ENCODE measurements at places on chromosomes 2 and 18.

GRCh38 chr2:1553671-1554295 is 140.5 kb downstream of the TPO start:
- DNase-seq, result no peak

DNA sequence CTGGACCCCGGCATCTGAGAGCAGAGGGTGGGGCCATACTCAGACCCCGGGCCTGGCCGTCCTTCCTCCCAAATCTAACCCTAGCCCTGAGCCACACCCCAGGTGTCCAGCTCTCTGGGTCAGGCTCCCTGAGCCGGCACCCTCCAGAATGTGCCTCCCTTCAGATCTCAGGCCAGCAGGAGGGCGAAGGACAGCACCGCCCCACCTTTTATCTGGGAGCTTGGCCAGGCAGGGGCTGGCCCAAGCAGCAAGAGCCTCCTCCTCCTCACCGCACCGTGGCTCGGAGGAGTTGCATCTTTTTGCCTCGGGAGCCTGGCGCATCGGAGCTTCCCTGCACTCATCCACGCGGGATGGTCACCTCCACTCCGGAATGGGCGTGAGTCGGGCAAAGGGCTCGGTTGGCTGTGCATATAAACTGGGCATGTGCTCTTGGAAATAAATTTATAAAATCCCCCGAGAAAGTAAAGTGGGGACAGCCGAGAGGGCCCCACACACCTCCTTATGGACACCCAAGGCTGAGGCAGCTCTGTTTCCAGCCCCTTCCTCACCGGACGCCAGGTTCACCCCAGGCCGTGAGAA is 69.1 kb upstream of the CTDP1 start:
- DNase-seq, result no peak

DNA sequence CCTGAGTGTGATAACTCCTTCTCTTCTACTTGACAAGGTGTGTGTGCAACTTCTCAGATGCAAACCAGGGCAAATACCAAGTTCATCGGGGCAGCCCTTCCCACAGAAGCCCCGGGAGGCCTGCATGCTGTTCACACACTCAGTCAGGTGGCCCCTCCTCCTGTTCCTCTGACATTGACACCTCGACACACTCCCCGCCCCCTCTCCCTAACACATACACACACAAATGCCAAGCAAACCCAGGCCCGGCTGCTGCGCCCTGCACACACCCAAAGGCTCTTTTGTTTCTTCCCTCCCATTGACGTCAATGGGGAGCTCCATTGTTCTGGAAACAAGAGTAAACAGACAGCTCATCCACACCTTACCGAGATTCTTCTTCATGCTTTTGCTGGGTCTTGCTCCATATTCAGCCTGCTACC is 1.7 kb upstream of the PER2 start:
- peak; percentile 15 for DNase-seq

DNA sequence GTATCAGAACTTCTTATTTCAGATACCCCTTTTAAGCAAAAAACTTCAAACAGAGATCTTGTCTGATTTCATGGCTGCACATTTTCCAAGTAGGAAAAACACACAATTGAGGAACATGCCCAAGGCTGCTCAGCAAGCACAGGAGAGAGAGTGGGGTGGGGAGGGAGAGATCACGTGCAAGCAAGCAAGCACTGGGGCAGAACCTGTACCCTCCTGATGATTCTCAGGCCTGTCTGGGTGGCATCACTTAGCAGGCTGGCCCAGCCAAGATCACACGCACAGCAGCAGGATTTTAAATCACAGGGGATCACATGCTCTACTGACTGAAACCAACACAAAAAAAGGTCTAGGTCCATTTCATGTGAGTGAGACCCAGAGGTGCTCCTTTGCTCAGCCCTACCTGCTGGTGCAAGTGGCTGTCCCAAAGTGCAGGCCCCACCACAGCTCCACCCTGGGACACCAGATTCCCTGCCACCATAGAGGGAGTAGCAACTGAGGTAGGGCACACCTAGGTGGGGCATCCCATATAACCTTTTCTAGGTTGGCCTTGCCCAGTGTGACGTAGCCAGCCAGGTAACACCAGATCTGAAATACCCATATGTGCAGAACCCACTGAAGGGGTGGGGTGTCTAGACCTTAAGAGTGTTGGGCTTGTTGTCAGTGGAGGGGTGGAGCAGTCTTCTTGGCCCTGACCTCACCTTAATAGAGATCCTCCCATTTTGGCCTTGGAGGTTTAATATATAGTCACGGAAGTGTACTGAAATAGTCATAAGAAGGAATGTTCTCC is 1.8 kb upstream of the LYPD6B start:
- no peak for DNase-seq

GRCh38 chr2:224796695-224797305 is 80.6 kb upstream of the CCDC195 start:
- no peak for DNase-seq

All from stimulated activated CD8-positive, alpha-beta memory T cell treated with anti-CD3 and anti-CD28 coated beads, Interleukin-4, amount 100 ng/mL, for 1 hour (primary cell).